ENCODE measurements at places on chromosomes 16 and 17.

GRCh38 chr16:79595231-79595641, 5.3 kb downstream of the MAF start:
- no peak for DNase-seq

DNA sequence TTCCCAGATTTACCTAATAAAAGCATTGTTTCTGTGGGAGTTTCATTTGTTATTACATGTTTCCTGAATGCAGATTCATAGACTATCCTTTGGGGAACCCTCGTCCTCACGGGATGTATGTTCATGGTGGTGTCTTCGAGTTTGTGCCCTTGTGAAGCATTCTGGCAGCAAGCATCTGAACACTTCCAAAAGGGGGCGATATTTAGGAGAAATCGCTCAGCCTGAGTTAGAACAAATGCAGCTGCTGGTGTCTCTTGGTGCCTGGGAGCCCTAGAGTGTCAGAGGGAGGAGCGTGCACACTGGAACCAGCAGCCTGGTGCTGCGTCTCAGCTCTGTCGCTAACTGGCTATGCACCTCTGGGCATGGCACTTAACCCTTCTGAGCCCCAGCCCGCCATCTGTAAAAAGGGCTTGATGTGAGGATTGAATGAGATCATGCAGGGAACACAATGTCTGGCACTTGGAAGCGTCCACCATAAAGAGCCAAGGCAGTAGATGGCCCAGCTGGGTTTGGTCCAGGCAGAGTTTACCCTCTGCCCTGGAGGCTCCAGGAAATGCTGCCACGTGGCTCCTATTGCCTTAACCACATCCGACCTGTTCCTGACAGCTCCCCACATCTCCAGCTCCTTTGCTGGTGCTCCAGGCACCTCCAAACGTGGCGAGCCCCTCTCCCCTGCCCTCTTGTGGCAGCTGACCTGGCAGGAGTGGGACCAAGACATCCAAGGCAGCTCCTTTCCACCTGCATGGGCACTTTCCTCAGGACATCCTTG, 25.0 kb upstream of the C16orf78 start:
- no peak for DNase-seq

DNA sequence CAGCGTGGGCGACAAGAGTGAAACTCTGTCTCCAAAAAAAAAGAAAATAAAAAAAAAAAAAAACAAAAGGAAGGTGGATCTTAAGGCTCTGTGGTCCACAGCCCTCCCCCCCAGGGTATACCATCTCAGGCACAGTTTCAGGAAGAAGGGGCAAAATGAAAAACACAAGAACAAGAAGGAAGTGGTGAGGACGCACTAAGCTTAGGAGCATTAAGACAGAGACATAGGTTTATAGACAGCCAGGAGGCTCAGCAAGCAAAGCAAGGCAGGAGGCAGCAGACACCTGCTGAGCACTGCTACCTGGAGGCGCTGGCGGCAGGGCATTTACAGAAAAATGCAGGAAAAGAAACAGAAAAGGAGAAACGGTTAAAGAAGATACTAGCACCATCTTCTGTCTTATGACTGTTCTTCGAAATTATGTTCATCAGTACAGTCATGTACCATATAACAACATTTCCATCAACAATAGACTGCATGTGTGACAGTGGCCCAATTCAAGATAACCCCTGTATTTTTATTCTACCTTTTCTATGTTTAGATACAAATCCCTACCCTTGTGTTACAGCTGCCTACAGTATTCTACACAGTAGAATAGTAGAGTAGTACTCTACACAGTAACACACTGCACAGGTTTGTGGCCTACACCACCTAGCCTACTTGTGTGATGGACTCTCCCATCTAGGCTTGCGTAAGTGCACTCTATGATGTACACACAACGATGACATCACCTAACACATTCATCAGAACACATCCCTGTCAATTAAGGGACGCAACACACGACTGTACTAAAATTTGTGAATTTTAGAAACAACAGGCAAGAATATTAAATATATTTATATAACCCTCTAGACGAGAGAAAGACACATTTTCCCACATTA, 62.5 kb downstream of the XPO6 start:
- DNase-seq = no peak

DNA sequence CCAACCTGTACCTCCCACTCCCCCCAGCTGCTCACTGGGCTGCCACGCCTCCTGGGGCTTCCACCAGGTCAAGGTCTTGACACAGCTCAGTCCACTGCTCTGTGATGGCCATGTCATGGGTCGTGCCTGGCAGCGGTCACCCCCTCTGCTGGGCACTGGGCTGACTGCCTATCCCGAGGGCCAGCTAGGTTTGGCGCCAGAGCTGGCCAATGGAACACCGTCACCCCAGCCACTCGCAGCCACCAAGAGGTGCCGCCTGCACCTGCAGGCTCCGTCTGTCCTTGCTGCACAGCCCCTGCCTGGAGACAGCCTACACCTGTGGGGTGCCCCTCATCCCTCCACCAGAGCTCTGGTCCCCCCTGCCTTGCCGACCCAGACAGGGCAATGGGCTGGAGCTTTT, 4.5 kb upstream of the RAB40C start:
- DNase-seq = no peak

GRCh38 chr17:50533185-50533584, 650 bp downstream of the EPN3 start:
- DNase-seq = no peak
